ENCODE measurements at places on chromosomes 6 and 20.

DNA sequence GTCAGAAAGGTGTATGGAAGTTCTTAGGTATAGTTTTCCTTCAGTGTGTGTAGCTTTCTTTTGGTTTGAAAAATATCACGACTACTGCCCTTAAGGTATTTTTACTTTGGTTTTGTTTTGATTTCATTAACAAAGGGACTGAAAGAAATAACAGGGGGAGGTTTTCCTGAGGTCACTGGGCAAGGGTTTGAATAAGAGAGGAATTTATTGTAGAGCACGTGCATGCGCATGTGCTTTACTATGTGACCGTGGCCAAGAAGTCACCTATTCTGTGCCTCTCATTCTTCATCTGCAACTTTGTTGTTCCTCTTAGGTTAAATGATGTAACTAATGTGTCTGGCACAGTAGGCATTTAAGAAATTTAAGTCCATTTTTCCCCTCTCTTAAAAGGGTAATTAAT lies 4.1 kb upstream of the MAN1A1 start:
- no peak for DNase-seq

GRCh38 chr6:46044881-46045617 lies 29.4 kb upstream of the CLIC5 start:
- no peak for DNase-seq

GRCh38 chr6:25166955-25167748 lies 112.0 kb upstream of the CARMIL1 start:
- DNase-seq, result no peak

- DNase-seq, result no peak
Observed at GRCh38 chr6:105001063-105001462, 44.2 kb downstream of the LIN28B start.

DNA sequence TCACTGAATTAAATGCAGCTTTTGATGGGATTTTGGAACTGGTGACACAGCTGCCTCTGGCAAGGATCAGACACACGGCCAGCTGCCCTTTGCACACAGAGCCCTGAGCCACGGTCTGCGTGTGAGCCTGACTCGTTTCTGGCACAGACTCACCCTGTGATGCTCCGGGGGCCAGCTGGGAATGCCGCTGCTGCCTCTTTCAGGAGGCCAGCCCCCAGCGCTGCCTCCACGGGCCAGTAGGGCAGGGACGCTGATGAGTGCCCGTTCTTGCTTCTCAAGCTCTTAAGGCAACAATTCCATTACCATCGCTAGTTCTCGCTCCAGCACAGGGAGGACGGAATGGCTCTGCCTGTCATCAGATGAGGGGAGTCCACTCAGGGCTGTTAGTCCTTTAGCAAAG lies 61.6 kb downstream of the IRF4 start:
- DNase-seq, result no peak

DNA sequence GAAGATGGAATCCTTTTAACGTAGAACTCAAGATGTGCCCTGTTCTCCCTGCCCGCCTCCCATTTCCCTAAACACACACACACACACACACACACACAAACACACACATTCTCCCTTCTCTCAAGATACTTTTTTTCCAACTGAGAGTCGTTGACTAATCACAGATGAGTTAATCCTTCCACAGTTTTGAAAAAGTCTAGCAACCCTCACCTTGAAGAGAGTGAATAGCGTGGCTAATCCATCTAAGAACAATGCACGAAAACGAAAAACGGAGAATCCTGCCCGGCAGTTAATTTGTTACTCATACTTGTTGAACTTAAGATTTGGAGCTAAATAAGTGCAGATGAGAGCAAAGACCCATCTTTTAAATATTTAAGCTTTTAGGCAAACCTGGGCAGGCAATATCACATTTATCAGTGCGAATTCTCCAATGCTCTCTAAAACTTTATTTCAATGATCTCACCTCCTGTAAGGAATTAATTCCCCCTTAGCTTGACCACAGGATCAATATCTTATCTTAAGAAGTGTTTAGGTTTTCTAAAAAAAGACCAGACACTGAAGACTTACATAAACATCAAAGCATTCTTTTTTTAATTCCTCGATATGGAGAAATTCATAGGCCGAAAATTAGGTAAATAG lies 1.1 kb downstream of the AGPAT4 start:
- no peak for DNase-seq

DNA sequence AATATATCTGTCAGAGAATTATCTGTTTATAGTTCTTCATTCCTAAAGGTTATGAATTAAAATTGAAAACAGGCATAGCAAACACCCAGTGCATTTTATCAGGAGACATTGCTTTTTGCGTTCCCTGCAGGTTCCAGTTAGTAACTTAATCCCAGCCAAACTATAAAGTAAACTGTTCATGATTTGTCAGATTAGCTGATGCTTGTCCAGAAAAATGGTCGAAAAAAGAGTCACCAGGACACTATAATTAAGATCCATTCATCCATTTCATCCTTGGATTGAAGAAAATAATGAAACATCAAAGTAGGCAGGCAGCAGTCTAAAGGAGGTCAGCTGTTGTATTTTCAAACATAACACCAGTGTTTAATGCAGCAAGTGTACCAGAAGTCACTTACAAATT lies 75.9 kb downstream of the EPHA7 start:
- DNase-seq, result no peak

GRCh38 chr6:129679758-129680157 lies 30.2 kb downstream of the ARHGAP18 start:
- no peak for DNase-seq

- no peak for DNase-seq
Observed at GRCh38 chr6:150336299-150336698, 32.5 kb upstream of the IYD start.

DNA sequence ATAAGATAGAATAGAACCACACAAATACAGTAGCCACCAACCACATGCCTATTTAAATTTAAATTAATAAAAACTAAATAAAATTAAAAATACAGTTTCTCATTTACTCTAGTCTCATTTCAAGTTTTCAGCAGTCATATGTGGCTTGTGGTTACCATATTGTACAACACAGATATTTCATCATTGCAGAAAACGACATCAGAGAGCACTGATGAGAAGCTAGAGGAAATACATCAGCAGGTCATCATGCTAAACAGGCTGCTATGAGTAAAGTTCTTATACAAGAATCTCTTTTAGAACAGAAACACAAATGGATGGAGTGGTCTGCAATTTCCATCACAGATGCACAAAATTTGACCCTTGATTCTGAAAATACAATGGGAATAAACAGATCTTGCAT lies 36.6 kb downstream of the TBC1D32 start:
- no peak for DNase-seq

GRCh38 chr20:21956591-21956990 lies 251.1 kb downstream of the PAX1 start:
- DNase-seq, result no peak

DNA sequence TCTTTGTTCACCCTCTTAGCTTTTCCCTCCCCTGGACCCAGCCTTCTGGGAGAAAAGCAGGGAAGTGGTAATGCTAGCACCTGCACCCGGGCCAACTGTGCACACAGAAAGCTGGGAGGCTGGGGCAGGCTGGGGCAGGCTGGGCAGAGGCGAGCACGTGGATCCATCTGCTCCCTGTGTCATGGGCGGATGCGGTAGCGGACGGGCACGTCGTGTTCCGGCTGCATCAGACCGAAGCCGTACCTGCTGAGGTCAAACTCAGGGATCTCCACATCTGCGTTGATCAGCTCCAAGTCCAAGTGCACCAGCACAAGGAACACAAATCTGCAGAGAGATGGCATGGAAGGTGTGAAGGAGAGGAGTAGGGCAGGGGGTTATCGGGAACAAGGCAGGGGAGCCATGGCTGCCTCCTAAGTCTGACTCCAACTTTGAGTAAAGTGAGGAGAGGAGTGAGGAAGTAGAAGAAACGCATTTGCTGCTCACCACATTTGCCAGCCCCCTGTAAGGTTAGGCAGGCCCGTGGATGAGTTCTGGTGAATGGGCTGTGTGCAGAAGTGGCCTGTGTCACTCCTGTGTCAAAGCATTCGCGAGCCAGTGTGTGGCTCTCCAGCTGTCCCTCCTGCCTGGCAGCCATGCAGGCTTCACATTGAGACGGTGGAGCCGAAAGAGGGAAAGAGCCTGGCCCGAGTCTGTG lies 25.4 kb upstream of the KCNB1 start:
- DNase-seq, result no peak

DNA sequence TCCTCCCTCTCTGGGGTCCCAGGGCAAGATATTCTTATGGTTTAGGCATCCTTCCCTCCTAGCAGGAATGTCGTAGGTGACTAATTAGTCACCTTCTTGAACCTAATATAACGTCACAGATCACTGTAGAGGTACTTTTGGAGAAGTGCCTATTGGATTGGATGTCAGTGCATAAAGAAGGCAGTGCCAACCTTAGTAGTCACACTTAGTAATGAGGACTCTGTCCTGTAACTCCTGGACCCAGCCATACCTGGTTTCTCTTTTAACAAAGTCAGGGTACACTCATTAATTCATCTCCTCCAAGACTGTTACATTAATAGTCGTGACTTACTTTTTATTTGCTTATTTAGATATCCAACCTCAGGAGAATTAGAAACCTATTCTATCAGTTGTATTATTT lies 20.0 kb downstream of the VTA1 start:
- no peak for DNase-seq

DNA sequence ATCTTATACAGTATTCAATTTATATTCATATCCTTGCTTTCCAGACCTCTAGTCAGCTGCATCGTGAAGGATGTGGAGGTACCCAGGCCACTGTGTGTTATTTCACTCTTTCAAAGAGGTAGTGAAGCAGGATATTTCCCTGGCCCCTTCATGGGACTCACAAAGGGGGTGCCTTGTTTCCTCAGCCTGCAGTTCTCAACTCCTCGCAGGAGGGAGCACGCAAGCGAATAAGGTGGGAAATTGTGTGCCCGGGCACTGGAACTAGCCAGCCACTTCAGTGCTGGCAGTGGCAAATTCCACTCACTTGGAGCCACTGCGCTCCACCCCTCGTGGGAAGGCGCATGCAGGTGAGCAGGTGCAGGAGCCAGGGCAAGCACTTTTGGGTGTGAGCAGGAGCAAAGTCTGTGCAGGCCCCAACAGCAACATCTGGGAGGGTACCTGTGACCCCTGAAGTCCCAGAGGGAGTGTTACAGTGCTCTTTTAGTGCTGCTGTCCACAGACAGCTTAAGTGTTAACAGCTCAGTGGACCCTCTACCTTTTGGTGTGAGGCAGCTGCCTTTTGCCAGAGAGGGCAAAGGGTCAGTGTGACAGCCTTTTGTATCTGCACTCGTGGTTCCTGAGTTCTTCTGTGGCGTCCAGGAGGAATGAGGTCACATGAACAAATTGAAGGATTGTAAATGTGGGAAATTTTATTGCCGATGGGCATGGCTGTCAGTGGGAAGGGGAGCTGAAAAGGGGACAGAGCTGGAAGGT lies 49.4 kb upstream of the FAM135A start:
- DNase-seq, result no peak

DNA sequence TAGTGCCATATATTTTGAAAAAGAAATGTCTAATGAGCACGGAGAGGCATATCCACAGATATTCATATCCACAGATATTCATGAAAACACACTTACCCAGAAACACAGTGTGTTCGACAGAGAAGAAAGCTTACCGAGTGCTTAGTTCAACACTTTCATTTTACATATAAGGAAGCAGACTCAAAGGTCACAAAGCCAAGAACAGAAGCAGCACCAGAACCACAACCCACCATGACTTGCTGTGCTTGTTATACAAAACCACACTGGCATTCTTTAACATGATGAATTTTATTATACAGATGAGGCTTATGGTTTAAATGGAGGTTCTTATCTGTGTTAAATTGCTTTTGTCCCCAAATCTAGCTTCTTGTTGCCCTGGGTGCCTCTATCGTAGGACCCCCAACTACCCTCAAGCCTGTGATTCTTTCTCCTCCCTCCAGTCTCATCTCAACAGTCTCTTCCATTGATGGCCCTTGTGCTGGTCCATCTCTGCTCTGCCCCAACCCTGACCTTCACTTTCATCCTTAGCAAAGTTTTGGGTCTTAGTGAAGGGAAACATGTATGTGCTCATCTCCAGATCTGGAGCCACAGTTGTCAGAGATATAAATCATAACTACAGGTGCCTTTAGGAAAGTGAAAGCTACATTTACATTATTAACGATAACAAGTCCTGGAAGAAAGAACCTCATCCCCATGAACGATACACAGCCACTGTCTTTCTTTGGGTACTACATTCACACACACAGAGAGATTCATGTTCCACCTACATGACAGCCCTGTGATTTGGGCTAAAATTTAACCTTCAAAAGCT lies 40.0 kb downstream of the SF3B5 start:
- no peak for DNase-seq

DNA sequence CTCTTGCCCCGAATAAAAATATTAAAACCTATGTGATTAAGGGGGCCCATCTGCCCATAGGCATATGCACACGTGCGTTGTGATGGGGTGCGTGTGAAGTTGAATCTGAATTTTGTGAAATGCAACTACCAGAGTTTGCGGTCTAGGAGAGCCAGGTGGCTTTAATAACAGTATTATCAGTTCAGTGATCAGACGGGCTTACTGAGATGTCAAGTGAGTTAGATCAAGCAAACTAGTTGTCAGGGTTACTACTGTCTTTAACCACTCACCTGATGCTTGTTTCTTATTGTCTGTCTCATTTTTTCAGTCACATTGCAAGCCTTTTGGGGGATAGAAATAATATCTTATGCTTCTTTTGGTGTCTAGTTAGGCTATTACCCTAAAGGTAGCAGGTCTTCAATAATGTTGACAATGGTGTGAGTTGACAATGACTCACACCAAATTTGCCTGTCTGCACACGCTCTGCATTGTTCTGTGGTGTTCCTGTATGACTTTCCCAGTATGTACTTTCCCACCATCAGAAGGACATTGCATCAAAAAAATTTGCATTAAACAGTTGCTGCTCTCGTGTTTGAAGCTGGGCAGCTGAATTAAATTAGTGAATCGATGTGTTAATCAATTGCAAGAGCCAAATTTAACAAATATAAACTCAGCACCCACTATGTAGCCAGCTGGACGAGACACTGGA lies 103.1 kb upstream of the NAA20 start:
- no peak for DNase-seq

GRCh38 chr6:134201716-134202115 lies 116.2 kb downstream of the SGK1 start:
- DNase-seq, result no peak

GRCh38 chr20:18971121-18971520 lies 157.5 kb downstream of the SCP2D1 start:
- no peak for DNase-seq

GRCh38 chr6:61592238-61592637 lies 693.8 kb downstream of the KHDRBS2 start:
- no peak for DNase-seq

GRCh38 chr6:19590501-19591131 lies 246.6 kb upstream of the ID4 start:
- no peak for DNase-seq

All from NCI-H1436 treated with DMSO at 0.1 percent for 48 hours (cell line).